RPMI7951 (cell line): ENCODE measurements at places on chromosomes 12 and 14. TPM values are rescaled to one million over a fixed set of nuclear protein-coding genes. Genes with fewer than 3 reads are reported as not detected.

The TAS2R13 gene
- 0.20 and 0.48 TPM in 2 replicates for total RNA-seq

DNA sequence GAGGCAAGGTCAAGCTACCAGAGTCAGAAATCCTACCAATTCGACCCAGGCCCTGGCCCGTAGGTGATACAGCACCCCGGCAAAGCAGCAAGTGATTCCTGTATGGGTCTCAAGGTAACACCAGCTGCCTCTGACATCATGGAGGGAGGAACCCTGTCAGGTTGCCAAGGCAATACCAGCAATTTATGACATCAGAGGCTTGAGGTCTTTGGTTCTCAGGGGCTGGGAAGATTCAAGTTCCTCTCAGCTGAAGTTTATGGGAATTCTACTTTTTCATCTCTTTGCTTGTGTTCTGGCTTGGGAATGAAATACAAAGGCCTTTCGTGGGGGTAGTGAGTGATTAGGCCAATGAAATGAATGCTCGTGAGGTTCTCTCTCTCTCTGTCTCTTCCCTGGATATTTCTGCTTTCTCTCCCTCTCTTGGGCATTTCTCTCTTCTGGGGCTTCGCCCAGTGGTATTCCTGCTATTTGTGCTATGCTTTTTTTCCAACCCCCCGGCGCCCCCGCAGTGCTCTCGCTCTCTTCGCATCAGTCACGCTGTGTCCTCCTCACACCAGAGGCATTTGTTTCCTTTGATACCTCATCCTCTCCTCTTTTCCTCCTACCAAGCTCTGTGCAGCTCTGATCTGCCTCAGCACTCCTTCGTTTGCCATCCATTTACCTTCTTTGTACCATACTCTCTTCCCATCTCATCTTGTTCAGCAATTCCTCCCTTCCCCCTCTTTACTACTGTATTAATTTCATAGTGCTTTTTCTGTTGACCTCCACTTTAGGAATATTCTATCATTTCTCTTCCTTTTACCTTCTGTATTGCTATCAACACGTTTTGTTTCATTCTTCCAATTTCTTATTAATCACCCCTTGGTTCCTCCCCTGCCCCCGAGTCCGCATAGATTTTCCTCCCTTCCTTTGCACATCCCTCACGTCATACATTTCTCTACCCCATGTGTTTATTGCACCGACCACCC is 2.9 kb downstream of the ZFHX2 start:
- DNase-seq: no peak

GRCh38 chr12:26238341-26239121 is 43.2 kb downstream of the SSPN start:
- peak; percentile 8 for DNase-seq

DNA sequence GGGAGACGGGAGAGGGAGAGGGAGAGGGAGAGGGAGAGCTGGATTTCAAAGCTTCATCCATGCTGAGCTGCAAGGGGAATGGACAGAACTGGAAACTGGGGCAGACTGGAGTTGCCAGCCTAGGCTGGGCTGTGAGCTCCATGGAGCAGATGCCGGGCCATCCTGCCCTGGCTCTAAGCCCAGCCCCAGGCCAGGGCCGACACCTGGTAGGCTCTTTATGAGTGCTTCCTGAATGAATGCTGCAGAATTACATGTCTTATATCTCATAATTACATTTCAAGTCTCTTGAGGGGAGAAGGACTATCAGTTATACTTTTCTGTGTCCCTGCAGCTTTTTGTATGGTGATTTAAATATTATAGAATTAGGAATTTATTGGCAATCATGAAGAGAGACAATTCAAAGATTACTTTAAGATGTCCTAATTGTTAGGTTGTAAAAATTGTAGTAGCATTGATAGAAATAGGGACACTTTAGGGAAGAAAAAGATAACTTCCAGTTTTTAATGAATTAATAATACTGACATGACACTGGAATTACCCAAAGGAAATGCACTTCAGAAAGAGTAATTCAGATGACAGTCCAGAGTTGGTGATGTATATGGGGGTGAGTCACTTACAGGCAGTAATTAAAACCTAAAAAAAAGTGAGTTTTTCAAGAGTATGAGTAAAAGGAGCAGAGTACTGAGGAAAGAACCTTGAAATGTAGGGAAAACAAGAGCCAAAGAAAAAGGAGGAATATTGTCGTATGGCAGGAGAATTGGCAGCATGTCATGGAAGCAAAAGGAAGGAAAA is 29.0 kb downstream of the SCYL2 start:
- peak; percentile 5 for DNase-seq
